ENCODE measurements at places on chromosomes 13 and 19. TPM values are rescaled to one million over a fixed set of nuclear protein-coding genes. Genes with fewer than 3 reads are reported as not detected.

RUBCNL gene
- 7.0 TPM for total RNA-seq

SOX1 gene
- total RNA-seq, result not detected

ZNF729 gene
- not detected for total RNA-seq

APOC4 gene
- total RNA-seq, result not detected

ADGRE2 gene
- total RNA-seq, result not detected

ZNF628 gene
- total RNA-seq, result 4.9 TPM

ELSPBP1 gene
- not detected for total RNA-seq

TUBA3C gene
- not detected for total RNA-seq

TEX26 gene
- total RNA-seq, result not detected

ATXN8OS gene
- not detected for total RNA-seq

ZNF575 gene
- total RNA-seq, result 0.32 TPM

RASIP1 gene
- total RNA-seq, result 0.32 TPM

NLRP12 gene
- total RNA-seq, result not detected

ZNF45 gene
- total RNA-seq, result 20.4 TPM

STOML3 gene
- total RNA-seq, result not detected

PABPC3 gene
- 0.12 TPM for total RNA-seq

GPC5 gene
- total RNA-seq, result 0.65 TPM

FOXA3 gene
- total RNA-seq, result not detected

SELENOV gene
- total RNA-seq, result not detected

RPS16 gene
- total RNA-seq, result 213 TPM

ZNF701 gene
- 18.0 TPM for total RNA-seq

CCL25 gene
- not detected for total RNA-seq

INSR gene
- 36.7 TPM for total RNA-seq

ZNF540 gene
- total RNA-seq, result 0.49 TPM

PCDH17 gene
- 1.3 TPM for total RNA-seq

CD70 gene
- total RNA-seq, result not detected

CLIP3 gene
- 22.8 TPM for total RNA-seq

LHB gene
- total RNA-seq, result 0.49 TPM

MCEMP1 gene
- total RNA-seq, result not detected

DIS3 gene
- total RNA-seq, result 38.5 TPM

PNMA8A gene
- total RNA-seq, result 8.9 TPM

AP1M2 gene
- not detected for total RNA-seq

PDX1 gene
- total RNA-seq, result not detected

PLA2G4C gene
- 7.7 TPM for total RNA-seq

CYP2A6 gene
- total RNA-seq, result not detected

PPFIA3 gene
- 1.8 TPM for total RNA-seq

All from hair follicle dermal papilla cell (primary cell).